ENCODE measurements at places on chromosomes 7 and 10.

DNA sequence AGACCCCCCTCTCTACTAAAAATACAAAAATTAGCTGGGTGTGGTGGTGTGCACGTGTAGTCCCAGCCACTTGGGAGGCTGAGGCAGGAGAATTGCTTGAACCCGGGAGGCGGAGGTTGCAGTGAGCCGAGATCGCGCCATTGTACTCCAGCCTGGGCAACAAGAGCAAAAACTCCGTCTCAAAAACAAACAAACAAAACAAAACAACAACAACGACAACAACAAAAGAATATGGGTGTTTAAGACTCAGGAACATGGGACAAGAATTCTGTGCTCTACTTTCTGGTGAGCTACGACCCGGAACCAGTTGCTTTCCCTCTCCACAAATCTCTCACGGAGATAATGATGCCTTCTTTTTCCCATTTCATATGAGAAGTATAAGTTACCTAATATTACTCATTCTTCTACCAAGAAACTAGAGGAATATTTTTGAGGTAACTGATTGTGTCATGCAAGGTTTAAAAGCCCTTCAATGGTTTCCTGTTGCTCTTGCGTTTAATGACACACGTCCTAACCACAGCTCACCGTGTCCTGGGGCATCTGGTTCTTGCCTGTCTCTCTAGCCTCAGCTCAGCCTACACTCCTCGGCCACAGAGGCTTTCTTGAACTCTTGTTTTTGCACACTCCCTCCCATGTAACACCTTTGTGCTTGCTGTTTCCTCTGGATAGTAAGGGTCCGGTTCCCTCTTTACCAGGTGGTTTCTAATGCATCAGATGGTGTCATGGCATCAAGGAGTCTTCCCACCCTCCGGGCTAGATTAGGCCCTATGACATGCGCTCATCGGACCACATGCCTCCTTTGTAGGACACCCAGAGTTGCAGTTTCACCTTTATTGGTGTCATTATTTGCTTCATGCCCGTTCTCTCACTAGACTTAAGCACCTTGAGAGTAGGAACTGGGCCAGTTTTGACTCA lies 67.5 kb downstream of the PFKFB3 start:
- DNase-seq, result peak; percentile 34

GRCh38 chr10:71347587-71348395 lies 28.7 kb downstream of the SLC29A3 start:
- DNase-seq, result no peak

DNA sequence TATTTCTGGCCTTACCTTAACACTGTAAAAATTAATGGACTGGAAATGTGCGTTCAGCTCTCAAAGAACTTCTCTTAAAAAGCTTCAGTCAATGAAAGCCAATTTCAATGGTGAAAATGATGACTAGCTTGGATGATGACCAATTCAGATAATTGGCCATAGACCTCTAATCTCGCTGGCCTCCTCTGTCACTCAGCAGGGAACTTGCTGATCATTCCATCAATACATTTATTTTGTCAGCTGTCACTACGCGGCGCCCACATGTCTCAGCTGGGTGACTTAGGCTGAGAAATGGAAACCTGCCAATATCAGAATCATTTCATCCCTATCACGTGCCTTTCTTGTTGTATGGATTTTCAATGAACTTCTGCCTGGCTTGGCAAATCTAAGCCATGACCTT lies 673.0 kb upstream of the AUTS2 start:
- DNase-seq, result no peak

DNA sequence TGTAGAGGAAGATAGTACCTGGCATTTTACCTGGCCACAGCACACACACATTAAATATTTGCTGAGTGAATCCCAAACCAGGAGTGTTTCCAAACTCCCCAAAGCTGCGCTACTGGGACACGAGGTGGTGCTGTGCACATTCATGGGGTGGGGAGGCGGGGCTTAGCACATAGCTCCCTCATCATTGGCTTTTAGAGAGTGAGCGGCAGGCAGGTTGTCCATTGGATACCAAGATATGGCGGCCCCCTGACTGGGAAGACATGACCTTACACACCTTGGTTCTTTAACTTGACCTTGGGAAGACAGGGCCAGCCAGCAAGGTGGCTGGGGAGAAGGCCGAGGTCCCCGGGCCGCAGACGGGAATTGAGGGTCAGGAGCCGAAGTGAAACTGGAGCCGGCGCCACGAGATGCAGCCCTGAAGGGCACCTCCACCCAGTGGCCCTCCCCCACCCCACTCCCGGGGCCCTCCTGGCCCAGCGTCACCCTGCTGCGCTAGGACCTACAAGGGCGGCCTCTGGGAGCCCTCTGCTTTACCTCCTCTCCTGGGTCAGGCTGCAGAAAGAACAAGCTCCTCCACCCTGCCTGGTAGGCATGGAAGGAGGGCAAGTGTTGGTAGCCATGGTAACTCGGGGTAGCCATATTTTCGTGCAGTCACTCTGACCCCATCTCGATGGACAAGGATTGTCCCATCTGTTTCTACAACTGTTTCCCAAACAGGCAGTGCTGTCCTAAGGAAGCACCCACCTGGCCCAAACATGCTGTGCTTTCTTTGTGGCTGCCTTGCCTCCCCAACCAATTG lies 24.0 kb downstream of the TMEM176A start:
- DNase-seq, result no peak

GRCh38 chr10:29950391-29950790 lies 109.0 kb downstream of the JCAD start:
- DNase-seq, result no peak

DNA sequence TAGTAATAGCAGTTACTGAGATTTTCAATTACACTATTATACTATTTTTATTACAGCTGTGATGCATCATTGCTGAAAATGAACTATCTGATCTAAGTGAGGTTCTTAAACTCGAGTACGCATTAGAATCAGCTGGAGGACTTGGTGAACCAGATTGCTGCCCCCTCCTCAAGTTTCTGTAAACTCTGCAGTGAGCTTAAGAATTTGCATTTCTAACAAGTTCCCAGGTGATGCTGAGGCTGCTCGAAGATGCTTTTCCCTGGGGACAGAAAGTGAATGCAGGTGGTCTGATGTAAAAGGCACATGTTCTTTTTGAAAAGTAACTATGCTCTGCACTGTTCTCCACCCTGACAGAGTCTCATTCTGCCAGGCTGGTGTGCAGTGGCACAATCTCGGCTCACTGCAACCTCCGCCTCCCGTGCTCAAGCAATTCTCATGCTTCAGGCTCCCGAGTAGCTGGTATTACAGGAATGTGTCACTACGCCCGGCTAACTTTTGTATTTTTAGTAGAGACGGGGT lies 12.5 kb downstream of the RNF133 start:
- no peak for DNase-seq

DNA sequence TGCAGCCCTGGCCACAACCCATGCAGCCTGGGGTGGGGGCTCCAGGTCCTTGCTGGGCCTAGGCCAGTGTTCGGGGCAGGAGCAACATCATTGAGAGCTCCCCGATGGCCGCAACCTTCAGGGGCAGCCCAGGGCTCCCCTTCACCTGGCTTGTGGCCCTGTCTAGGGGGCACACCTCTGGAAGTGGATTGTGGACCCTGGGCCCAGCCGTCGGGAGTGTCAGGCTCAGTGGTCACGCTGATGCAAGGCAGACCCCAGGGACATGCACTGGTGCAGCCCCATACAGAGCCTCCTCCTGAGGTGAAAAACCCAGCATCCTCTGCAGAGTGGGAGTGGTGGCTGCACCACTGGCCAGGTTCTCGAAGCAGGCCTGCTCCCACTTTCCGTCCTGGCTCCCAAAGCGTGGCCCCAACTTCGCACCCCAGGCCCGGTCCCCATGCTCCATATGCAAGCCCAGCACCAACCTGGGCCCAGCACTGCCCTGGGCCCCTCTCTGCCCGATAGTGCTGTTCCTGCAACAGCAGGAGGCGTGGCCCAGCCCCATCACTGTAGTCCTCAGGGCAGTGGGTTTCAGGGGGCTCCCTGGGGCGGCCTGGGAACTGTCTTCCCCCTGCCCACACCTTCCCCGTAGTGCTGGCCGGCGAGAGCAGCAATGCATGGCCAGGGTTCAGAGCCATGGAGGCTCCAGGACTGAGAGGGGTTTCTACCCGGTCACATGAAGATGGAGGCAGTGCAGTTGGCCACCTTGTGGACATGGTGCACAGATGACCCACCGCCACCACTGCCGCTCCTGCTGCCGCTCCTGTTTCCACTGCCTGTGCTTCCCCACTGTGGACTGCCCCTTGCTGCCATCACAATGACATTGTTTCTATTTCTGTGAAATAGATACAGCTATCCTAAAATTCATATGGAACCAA lies 303.9 kb upstream of the NRG3 start:
- DNase-seq, result no peak

- no peak for DNase-seq
Measured at GRCh38 chr10:29598851-29599311, 35.9 kb downstream of the SVIL start.

DNA sequence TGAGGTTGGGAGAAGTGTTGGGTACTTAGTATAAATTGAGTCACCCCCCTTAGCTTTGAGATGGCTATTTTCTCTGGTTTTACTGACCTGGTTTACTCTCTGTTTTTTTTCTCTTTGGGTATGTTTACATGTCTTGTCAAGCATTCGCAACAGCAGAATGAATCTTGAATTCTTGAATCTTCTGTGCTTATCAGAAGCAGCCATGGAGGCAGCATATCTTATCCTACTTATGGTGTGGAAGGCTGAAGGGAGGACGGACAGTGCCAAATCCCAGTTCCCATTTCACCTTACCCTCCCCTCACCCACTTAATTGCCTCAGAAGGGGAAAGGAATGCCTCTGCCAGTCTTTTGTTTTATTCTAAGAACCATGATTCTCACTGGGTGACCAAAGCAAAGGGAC lies 3.7 kb downstream of the SND1 start:
- no peak for DNase-seq

GRCh38 chr7:87561102-87561501 lies 39.6 kb downstream of the ABCB1 start:
- DNase-seq, result no peak

DNA sequence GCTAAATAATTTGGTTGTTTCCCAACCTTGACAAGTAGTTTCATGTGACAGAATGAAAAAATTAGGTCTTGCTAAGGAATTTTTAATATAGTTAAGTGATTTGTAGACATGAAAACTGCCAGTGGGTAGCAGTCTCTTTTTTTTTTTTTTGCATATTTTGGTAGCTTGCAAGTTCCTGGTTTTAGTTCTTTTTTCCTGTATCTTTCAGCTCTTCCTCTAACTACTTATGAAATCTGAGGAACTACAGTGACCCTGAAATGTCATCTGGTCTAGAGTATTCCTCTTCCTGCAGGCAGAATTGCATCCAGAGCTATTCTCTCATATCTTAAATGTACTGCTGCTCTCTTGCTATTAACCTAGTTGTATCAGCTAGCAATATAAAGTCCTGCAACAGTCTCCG lies 160.4 kb downstream of the HDAC9 start:
- DNase-seq, result no peak

GRCh38 chr7:93579431-93579830 lies 4.9 kb upstream of the CALCR start:
- no peak for DNase-seq

DNA sequence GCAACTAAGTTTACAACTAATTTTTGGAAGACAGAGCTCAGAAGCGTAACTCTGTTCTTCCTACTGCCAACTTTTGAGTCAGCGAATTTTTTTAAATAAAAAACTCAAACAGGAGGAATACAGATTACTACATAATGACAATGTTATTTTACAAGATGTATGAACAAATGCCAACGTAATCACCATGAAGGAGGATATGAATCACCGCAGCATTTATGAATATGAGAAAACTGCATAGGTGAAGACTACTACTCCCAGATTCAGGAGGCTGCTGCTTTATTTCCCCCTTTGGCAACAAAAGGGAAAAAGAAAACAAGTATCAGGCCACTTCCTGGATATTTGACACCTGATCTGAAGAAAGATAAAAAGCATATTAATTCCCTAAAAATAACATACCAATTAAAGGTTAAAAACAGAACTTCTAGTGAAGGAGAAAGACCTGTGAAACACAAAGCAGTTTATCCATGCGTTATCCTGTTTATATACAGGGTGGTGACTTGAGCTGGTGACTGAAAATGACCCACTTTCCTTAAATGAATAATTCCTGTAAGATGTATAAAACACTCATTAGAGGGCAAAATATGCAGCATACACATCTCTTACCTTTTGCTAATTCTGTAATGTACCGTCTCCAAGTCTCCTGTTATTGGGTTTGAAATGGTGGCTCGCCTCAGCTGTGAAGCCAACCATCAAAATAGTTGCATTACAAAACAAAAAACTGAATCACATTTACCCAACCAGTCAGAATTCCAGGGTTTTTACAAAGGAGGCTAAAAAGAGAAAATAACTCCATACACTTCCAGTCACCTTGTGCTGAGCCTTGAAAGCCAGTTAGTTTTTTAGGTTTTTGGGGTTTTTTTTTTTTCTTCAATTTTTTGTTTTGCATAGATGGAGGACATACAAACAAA lies 52.0 kb downstream of the P4HA1 start:
- no peak for DNase-seq

DNA sequence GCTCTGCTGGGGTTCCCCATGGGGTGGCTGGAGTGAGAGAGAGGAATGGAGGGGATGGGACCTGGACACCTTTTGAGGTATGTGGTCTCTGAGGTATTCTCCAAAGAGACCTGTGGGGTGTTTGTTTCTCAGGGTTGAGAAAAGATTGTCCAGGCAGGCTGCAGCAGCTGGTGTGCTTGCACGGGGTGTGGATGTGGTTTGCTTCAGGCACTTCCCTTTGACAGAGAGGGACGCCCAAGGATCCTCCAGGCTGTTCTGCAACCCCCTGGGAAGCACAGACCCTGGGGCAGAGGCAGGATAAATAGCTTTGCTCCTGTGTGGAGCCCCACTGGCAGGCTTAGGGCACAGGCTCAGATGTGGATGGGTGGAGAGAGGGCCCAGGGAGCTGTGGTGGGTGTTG lies 115.1 kb upstream of the AGK start:
- no peak for DNase-seq

- no peak for DNase-seq
Measured at GRCh38 chr10:30415593-30415992, 18.4 kb upstream of the MAP3K8 start.

DNA sequence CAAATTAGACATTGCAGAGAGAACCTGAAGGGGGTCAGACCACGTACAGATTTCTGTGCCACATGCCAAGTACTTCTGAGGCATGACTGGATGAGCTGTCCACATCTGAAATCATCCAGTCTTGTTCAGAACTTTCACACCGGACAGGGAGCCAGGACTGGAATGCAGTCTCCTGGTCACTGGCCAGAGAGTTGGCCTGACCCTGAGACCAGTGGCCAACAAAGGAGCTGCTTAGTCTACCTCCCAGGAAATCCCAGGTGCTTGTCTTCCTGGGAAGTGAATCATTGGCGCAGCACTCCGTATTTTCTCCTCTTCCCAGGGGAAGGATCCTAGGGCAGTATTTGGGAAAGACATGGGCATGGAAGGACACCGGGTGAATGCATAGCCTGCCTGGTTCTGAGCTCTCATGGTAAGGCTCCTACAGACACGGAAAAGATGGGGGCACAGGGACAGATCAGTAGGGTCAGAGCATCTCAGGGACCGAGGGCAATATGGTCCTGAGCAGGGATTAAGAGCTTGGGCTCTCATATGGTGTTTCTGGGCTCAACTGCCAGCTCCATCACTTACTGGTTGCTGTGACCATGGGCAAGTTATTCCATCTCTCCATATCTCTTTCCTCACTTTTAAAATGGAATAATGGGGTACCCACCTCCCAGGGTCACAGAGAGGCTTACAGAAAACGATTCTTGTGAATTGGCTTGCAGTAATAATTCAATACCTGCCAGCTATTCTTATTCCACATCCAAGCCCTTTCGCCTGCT lies 1.3 kb upstream of the SCD start:
- no peak for DNase-seq
